ENCODE measurements at places on chromosomes 11 and 22.

- no peak for DNase-seq
Observed at GRCh38 chr11:75809991-75810390, 5.0 kb upstream of the UVRAG start.

DNA sequence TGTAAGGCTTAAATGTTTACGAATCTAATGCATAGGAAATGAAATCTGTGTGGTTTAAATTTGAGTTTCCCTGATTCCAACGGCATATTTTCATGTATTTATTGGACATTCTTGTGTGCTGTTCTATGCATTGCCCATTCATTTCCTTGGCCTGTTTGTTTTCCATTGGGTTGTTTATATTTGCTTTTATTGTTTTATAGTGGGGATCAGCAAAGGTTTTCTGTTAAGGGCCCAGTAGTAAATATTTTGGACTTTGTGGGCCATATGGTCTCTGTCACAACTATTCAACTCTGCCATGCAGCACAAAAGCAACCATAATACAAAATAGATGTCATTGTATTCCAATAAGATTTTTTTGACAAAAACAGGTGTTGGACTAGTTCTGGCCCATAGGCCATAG is 5.2 kb upstream of the LGR4 start:
- DNase-seq = no peak

GRCh38 chr11:88535266-88535665 is 197.7 kb upstream of the CTSC start:
- no peak for DNase-seq

GRCh38 chr11:82936261-82936660 is 34.7 kb downstream of the DDIAS start:
- DNase-seq = no peak

GRCh38 chr11:77470504-77470903 is 3.4 kb downstream of the PAK1 start:
- no peak for DNase-seq

- no peak for DNase-seq
Observed at GRCh38 chr22:35021161-35021560, 44.8 kb upstream of the ISX start.

GRCh38 chr11:11409901-11410300 is 56.9 kb upstream of the CSNK2A3 start:
- no peak for DNase-seq

GRCh38 chr11:43825217-43825816 is 55.3 kb upstream of the ALKBH3 start:
- no peak for DNase-seq

DNA sequence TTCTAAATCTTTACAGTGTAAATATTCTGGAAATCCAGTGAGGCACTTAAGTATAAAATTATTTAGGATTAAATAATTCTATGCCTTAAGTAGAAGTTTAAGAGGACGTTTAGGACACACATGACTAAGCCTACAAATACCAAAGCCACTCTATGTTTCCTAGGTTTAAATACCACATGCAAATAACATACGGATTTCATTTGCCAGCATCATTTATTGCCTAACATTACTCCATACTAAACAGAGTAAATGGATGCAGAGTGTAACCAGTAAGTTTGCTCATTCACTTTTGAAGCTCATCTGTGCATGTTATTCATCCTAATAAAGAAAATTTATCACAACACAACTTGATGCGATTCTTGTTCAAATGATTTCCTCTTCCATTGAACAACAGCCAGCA is 4.1 kb downstream of the BDNF start:
- DNase-seq = no peak

- DNase-seq = no peak
Observed at GRCh38 chr22:25564320-25564978, at the start of gene GRK3. Gene GRK3 (plus strand): TSS chr22:25564675. CDS start chr22:25565041, 366 bp downstream.

DNA sequence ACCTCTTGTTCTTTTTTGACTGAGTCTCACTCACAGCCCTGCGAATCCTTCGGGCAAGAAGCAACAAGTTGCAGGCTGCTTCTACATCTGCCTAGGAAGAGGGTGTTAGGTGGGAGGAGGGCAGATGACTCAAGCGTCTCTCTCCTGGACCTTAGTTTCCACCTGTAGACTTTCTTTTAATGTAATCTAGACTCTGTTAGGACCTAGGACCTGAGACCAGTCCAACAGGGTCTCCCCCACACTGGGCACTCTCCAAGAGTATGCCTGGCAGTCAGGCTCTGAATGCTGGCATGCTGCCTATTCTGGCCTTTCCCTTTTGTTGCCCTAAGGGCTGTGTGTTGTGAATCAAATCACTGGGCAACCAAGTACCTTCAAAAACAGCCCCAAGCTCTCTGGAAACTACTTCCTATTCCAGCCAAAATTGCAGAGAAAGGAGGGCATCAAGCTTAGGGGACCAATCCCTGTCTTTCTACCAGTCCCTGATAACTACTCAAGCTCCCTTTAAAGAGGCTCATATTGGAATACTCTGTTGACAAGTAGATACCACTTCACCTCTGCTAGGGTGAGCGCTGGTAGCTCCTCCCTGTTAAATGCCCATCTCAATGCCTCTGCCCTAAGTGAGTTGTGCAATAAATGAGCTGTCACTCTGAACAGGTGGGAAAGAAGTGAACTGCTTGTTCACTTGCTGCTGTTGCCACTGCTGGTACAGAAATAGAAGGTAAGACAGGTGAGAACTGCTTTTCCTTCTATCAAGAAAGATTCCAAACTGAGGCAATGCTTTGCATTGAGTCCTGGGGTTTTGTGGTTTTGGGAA is at the start of gene BBOX1:
Gene BBOX1 (plus strand): TSS at position 514 of the 814 bp plus-strand sequence. CDS start 14,616 bp downstream, outside the sequence.
- DNase-seq = no peak

GRCh38 chr11:1023811-1024596 is 12.5 kb downstream of the MUC6 start:
- DNase-seq = no peak

GRCh38 chr11:25993016-25993415 is 338.9 kb upstream of the ANO3 start:
- DNase-seq = no peak

GRCh38 chr11:128391811-128392210 is 195.5 kb downstream of the ETS1 start:
- no peak for DNase-seq

GRCh38 chr11:94112206-94112953 is 16.3 kb upstream of the PANX1 start:
- no peak for DNase-seq

- no peak for DNase-seq
Observed at GRCh38 chr11:16924826-16925560, 89.2 kb downstream of the PLEKHA7 start.

- DNase-seq = peak; percentile 87
Observed at GRCh38 chr11:115927823-115928329, 423.7 kb upstream of the CADM1 start.

DNA sequence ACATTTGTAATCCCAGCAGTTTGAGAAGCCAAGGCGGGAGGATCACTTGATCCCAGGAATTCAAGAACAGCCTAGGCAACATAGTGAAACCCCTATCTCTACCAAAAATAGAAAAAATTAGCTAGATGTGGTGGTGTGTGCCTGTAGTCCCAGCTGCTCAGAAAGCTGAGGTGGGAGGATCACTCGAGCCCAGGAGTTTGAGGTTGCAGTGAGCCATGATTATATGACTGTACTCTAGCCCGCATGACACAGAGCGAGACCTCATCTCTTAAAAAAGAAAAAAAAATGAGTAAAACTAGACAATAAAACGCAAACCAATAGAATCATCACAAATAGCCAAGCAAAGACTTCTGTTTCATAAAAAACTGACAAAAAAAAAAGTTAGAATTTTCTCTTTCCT is 21.8 kb downstream of the NUCB2 start:
- no peak for DNase-seq

DNA sequence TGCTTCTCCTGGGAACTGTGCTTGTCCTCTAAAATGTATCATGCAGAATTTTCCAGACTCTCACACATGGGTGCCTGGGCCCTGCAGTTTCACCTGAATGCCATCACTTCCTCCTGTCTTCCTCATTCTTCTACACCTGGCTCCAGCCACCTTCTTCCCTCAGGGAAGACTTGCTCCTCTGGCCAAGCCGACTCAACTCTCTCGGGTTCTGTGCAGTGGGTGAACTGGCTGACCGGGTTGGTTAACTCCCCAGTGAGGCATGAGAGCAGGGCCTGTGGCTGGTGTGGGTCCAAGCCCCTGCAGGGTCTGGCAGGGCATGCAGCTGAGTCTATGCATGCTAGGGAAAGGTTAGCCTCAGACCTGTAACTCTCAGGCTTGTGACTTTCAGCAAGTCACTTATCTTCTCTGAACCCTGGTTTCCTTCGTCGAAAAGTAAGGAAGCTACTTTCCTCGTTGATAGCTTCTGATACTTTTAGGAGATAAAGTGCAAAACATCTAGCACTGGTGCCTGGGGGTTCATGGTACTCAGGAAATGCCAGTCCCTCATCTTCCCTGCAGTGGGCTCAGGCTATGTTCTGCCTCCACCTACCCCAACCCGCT is 11.9 kb downstream of the CD82 start:
- DNase-seq = no peak

- no peak for DNase-seq
Observed at GRCh38 chr11:44223238-44223637, 86.7 kb downstream of the ALX4 start.

- DNase-seq = no peak
Observed at GRCh38 chr22:20762233-20762796, 11.6 kb upstream of the SERPIND1 start.

DNA sequence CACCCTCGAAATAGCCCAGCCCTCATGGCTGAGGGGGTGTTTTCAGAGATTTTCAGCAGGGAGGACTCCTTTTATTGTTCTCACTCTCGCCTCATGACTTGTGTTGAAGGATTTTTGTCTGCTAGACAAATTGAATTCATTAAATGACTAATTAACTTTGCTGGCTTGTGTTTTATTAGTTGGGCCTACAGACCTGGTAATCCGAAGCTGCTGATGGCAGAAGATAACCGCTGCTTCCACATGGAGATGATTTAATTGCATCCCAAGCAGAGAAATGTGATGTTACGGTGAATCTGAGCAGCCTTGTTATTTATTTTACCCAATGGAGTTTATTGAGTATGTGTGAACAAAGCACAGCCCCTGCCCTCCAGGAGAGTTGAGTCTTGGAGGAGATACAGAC is 40.5 kb upstream of the CDON start:
- DNase-seq = no peak

- no peak for DNase-seq
Observed at GRCh38 chr11:117443266-117444186, 115.9 kb downstream of the CEP164 start.

- DNase-seq = no peak
Observed at GRCh38 chr11:79237703-79238102, 203.1 kb downstream of the TENM4 start.

DNA sequence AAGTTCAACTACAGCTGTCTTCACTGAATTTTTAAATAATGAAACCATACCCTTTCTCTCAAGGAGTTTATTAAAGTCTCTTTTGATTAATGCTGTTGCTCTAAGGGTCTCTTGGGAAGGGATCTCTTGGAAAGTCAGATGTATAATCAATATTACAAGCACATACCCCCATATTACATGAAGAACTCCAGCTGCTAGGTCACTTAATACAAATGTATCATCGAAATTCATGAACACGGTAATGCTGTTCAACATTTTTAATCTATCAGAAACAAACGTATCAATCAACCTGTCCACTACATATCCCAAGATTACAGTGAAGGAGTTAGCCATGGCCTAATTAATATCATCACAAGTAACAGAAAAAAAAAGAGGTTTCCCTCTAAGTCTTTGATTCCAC is 383.2 kb upstream of the ARHGAP42 start:
- DNase-seq = no peak

DNA sequence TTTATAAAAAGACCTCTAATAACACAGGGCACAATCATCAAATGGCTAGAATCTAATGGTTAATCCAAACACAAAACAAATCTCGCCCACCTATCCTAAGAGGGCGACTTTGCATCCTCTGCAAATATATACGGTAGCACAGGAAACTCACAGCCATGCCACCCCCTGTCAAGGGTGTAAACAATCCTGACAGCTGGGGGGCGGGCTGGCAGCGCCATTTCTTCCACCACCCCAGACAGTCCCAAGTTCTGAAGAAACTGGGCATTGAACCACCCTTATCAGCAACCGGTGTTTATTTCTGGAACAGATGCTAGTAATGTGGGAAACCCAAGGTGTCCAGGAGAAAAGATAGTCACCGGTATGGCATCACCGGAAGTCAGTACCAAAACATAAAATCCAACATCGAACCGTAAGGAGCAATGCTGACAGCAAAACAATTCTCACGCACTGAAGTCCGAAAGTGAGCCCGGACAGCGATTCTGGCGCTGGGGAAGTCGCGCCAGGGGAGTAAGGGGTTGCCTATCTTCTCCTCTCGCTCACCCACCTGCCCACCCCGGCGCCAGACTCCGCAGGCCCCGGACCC is 825 bp downstream of the FBXO3 start:
- no peak for DNase-seq

GRCh38 chr22:30892731-30893221 is 75.8 kb downstream of the MORC2 start:
- no peak for DNase-seq

DNA sequence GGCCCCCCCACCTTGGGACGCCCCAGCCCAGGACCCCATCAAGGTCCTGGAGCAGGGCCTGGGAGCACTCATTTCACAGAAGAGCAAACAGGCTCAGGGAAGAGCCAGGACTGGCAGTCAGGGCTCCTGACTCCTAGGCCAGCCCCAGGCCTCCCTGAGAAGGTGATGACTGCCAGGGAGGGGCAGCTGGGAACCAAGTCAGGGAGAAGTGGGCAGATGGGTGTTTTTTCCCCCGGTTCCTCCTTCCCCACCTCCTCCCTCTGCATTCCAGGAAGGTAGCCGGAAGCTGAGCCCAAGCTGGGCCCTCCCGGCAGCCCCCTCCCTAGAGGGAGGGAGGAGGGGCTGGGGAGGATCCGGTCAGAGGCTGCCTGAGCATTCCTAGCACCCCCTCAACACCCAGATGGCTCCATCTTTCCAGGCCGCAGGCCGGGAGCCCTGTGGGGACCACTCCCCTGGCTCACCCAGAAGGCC is 19.6 kb downstream of the MYRF start:
- no peak for DNase-seq

DNA sequence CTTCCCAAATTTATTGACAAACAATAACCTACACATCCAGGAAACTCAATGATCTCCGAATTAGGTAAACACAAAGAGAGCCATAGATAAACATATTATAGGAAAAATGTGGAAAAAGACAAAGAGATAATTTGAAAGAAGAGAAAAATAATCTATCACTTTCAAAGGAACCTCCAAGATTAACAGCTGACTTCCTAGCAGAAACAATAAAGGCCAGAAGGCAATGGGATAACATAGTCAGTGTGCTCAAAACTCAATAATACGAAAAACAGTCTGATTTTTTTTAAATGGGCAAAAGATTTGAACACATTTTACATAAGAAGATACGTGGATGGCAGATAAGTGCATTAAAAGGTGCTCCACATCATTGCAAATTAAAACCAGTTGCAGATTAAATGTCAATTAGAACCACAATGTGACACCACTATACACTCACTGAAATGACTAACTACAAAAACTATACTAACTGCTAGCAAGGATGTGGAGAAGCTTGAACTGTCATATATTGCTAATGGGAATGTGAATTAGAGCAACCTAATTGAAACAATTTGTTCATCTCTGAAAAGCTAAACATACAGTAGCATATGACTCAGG is 300.4 kb downstream of the TMEM135 start:
- DNase-seq = no peak

GRCh38 chr11:28606930-28607329 is 498.7 kb downstream of the METTL15 start:
- DNase-seq = no peak

- no peak for DNase-seq
Observed at GRCh38 chr22:48346311-48346710, 1481.4 kb downstream of the BRD1 start.

- no peak for DNase-seq
Observed at GRCh38 chr22:42375982-42376381, 56.2 kb downstream of the NFAM1 start.

Measured in GM12878 (cell line).